Stimulated activated CD4-positive, alpha-beta T cell treated with anti-CD3 and anti-CD28 coated beads, Interleukin-12 subunit alpha, Interleukin-12 subunit beta, amount 100 ng/mL, for 24 hours (primary cell): ENCODE measurements at places on chromosomes 6 and 20.

DNA sequence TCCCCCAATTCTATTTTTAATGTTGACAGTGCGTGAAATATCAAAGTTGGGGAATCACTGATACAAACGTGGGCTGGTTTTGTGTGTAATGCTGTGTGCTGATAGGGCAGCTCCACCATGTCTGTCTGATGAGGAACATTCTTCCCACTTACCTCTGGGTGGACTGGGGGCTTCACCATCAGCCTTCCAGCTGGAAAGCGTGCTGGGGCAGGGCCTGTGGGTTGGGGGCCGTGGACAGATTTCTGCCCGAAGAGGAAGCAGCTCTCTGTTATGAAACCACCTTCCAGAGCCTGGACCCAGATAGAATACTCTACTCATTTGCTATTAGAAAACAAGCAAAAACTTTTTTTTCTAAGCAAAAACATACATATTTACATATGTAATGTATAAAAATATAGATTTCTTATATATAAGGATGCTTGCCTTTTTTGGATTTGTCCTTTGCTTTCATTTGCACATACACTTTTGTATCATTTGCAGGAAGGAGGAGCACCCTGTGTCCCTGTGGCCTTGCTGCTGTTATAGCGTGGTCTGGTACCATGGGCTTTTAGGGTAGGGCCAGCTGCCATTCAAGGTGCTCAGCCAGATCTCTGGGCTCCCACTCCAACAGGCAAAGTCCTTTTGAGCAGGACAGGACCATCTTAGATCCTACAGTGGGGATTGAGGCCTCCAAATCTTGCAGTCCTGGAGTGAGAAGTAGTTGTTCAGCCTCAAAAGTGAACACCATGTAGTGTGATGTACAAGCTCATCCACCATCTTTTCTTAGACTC lies 48.1 kb downstream of the DUSP22 start:
- no peak for DNase-seq

DNA sequence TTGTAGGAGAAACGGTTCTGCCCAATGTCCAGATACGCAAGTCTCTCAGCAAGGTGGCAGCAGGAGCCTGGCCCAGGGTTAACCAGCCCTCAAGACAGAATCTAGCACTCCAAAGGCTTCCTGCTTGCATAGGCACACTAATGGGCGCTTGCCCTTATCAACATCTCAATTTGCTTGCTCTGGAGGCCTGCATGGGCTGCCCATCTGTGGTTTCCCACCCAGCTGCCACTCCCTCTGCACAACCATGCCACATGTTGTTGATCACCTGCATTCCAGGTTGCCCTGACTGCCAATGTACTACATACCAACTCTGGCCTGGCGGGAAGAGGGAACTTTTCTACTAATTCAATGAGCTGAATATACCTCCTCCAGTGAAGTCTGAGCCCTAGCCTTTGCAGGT lies 74.6 kb downstream of the ATG5 start:
- DNase-seq: no peak

DNA sequence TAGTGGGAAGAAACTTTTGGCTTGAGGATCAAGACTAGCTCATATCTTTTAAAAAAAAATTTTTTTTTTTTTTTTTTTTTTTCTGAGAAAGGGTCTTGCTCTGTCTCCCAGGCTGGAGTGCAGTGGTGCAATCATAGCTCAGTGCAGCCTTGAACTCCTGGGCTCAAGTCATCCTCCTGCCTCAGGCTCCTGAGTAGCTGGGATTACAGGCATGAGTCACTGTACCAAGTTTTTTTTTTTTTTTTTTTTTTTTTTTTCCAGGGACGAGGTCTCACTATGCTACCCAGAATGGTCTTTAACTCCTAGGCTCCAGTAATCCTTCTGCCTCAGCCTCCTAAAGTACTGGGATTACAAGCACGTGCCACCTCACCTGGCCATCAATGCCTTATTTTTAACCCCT lies 27.9 kb downstream of the GCLC start:
- no peak for DNase-seq

DNA sequence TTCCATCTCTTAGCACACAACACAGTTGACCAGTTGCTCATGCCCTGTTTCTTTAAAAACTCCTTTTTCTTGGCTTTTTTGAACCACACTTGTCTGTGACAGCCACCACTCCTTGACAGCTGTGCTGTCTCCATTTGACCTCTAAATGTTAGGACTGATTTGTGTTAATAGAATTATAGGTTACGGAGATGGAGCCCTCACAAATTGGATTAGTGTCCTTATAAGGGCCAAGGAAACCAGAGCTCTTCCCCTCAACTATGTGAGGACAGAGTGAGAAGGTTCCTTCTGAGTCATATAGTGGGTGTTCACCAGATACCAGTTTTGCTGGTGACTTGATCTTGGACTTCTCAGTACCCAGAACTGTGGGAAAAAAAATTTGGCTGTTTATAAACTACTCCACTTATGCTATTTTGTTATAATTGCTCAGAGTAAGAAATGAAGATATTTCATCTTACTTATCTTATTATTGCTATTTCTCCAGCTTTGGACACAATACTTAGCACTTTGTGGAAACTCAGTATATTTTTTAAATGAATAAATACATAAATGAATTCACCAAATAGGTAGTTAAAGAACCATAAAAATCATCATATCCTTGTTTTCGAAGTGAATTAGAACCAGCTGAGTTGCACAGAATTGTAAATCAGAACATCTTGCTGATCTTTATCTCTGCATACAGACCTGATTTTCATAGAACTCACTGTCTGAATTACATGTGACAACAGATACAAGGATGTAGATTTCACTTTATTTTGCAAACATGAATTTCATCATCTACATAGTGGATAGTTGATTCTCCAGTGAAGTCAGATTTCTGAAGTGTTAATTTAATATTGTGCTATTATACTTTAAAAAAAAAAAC lies 598.5 kb upstream of the IRAK1BP1 start:
- no peak for DNase-seq

- DNase-seq: no peak
Observed at GRCh38 chr6:168381726-168382458, 59.1 kb upstream of the SMOC2 start.

DNA sequence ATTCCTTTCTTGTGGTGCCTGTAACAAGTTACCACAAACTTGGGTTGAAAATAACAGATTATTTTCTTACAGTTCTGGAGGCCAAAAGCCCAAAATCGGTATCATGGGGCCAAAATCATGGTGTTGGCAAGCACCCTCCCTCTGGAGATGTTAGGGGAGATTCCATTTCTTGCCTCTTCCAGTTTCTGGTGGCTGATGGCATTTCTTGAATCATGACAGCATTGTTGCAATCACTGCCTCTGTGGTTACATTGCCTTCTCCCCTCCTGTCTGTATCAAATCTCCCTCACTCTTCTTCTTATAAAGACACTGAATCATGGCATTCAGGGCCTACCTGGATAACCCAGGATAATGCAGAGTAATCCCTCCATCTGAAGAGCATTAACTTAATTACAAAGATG lies 17.9 kb upstream of the TENT5A start:
- DNase-seq: no peak

- DNase-seq: no peak
Observed at GRCh38 chr6:50961611-50962010, 142.9 kb downstream of the TFAP2B start.

- DNase-seq: no peak
Observed at GRCh38 chr6:164042212-164042611, 627.7 kb downstream of the QKI start.

GRCh38 chr20:45998337-45998736 lies 10.4 kb upstream of the MMP9 start:
- DNase-seq: no peak

- DNase-seq: no peak
Observed at GRCh38 chr6:71488186-71488585, 199.6 kb downstream of the OGFRL1 start.

- no peak for DNase-seq
Observed at GRCh38 chr6:11944111-11944510, 68.0 kb upstream of the HIVEP1 start.

DNA sequence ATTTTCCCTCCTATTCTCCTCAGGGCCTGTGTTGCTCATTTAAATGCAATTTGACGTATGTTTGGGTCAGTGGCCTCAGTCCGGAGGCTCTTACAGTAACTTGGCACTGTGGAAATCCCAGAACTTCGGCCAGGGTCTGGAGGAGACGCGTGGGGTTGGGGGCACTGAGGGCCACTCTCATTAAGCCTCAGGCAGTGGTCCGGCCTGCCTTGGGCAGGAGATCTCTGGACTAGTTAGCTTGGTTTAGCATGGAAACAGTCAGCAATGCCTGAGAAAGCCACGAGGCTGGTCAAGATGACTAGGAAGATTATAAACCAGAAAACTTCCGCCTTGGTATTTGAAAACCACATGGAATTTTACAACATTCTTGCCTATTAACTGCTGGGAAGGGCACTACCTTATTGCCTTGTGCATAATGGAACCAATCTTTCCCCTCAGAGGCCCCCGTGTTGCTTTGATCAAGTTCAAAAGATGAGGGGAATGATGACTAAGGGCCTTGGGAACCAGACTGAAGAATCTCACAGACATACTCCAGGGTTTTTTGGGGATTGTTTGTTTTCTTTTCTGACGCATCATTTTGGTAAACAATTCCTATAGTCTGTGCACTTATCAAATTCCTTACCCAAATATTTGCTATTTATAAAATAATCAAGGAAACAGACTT lies 206.0 kb upstream of the PREP start:
- DNase-seq: no peak

GRCh38 chr6:170459451-170459850 lies 93.7 kb downstream of the PSMB1 start:
- DNase-seq: no peak

- DNase-seq: no peak
Observed at GRCh38 chr6:43495409-43495941, 14.7 kb downstream of the LRRC73 start.

DNA sequence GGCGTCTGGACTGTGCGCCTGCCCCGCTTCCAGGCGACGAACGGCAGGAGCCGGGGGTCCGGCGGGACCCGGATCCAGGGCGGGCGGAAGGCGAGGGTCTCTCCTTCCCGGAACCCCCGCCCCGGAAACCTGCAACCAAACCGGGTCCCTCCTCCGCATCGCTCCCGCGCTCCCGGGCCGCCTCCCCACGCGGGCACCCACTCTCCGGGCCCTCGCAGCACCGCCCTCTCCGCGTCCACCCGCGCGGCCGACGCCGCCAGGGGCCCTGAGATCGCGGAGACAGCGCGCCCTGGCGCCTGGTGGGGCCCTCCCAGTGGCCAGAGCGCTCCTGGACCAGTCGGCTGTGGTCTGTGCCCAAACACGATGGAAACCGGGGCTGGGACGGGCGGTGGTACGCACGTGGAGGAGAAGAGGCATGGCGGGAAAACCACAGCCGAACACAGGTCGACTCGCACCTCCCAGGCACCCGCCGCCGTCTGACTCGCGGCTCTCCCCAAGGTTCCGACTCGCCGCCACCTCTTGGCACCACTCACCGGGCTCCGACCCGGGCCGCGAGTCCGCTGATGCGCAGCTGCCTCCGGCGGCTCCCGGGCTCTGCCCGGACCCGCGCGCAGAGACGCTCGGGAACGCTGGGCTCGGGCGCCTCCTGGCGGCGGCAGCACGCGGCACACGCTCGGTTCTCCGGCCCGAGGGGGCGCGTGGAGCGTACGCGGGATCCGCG lies 7.9 kb downstream of the NKX2-2 start:
- peak; percentile 53 for DNase-seq

DNA sequence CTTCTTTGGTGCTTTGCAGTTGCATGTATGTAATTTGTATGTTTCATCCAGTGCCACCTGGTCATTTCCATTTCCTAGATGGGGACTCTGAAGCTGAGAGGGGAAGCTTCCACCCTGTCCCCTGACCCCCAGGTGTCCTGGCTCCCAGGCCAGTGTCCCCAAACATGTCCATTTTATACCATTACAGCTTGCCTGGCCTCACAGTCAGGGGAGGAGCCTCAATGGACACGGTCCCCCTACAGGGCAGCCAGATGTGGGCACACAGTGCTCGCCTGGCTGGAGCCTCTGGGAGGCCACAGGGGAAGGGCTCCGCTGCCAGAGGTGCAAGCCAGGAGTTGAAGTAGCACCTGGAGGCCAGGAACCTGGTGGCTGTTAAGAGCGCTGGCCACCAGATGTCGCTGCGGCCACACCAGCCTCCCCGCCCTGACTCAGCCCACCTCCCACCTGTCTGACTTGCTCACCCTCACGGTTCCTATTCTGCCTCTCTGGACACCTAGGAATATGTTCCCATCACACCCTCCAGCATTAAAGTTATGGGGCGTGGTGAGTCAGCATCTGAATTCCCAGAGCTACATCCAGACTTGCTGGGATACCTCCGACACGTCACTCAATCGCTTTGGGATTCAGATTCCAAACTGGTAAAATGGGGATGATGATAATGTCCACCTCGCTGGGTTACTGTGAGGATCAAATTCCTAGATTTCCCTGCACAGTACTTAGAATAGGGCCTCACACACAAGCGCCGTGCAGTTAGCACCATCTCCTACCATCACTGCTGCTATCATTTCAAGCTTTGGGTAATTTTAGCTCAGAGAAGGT lies 107.4 kb downstream of the SULF2 start:
- DNase-seq: peak; percentile 47

DNA sequence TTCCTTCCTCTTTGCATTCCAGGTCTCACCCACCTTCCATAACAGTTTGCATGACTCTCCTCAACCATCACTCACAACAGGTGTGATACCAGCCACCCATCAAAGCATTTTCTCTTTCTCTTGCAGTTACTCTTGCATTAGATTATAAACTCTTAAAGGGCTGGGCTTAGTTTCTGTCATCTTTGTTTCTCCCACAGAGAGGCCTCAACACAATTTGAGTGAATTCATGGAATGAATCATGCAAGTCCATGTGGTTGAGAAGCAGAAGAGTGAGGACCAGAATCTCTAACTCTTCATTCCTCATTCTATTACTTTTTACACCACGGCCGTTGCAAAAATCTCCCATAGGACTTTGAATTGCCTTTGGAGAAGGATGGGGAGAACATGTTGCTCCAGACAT lies 31.4 kb downstream of the OGFRL1 start:
- no peak for DNase-seq

DNA sequence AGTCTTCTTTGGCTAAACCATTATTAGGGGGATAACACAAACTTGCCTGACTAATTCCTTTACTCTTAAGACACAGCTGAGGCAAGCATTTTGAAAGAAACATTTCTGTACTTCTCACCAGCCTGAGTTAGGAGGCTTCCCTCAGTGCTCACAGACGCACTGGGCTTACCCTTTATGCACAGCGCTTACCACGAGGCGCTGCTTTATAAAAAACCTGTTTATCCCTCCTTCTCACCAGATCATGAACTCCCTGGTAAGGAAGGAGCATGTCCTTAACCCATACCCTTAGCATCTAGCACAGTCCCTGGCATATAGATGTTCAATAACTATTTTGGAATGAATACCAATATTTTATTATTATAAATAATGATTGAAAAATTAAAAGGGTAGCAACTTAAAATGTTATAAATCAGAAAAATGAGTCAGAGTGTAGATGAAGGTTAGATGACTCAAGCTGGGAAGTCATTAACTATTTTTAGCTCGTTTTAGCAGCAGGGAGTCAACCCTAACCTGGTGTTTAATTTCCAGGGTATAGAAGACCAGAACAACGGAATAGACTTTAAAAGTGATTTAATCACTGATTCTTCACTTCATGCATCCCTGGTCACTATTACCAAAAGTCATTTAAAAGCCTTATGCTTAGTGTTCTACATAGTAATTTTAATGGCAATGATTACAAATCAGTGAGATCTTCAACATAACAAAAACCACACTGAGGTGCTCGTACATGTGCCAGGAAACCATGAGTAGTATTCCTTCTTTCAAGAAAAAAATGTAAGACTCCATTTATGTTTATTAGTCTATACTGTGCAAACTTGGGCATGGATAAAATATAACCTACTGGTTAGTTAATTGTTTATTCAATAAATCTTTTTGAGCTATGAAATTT lies 4.1 kb upstream of the TPD52L1 start:
- no peak for DNase-seq
